ENCODE measurements at places on chromosomes 3 and 15.

DNA sequence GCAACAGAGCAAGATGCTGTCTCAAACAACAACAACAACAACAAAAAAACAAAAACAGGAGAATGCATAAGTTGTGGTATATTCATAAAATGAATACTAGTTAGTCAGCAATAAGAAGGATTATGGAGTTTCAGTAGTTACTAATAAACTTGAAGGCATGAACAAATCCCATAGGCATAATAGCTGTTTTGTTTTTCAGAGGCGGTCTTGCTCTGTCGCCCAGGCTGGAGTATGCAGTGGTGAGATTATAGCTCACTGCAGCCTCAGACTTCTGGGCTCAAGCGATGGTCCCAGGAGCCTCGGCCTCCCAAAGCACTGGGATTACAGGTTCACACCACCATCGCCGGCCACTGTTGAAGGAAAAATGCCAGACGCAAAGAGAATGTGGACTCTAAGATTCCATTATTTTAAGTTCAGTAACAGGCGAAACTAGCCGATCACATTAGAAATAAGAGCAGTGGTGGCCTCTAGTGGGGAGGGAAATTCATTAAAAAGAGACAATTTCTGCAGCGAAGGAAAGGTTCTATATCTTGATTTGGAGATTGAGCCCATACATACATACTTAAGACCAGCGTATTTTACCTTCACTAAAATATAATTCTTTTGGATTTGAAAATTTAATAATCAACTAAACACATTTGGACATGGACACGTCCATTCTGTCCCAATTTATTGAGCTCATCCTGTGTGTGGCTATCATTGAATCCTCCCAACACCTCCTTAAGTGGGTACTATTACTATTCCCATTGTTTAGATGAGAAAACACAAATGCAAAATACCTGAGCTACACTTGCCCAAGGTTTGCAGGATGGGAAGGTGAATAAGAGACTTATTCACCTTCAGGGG lies 27.4 kb upstream of the HDAC11 start:
- no peak for DNase-seq

DNA sequence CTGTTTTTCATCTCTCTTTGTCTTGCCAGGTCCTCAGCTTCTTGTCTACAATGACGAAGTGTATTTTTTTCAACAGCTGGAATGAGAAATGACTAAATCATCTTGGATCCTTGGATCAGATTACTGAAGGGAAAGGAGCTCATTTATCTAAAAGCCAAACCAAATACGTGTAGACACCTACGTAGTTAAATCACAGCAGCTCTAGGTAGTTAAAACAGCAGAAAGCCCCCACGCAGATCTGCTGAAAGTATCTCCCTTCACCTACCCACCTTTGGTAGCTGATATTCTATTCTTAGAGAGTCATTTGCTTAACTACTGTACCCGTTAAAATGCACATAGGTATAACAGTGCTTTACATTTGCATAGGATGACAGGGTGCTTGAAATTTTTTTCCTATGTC lies 105.5 kb upstream of the WNT5A start:
- DNase-seq: no peak

DNA sequence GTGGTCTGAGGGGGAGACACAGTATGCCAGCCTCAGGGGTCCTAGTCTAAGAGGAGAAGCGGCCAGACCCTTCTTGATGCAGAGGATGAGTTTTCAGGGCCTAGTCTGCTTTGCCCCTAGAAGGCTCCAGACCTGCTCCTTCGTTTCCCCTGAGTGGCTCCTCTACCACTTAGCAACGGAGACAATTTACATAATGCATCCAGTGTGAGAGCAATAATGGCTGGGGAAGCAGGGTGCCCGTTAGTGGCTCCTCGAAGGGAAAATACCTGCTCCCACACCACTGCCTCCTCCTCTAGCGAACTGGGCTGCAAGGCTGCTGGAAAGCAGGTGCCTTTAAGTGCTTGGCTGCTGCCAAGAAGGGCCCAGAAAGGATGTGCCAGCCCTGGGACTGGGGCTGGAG lies 38.9 kb downstream of the CACNA2D2 start:
- no peak for DNase-seq

- no peak for DNase-seq
These were observed 159.0 kb upstream of the KCNH8 start for GRCh38 chr3:18989237-18989795.

DNA sequence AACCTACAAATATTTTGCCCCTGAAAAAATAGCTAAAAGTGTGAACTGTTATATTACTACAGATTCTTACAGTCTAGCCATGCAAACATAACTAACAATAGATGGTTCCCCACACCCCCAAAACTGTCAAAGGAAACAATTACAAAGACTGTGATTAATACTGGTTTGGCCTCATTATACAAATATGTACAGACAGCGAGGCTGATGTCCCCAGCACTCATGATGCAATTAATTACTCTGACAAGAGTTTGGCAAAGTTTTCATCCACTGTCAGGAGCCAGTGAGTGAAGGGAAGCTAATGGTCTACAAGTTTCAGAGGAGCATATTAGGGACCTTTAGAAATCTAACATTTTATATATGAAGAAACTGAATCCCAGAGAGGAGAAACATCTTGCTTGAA lies 61.0 kb downstream of the HMG20A start:
- DNase-seq: peak; percentile 66

DNA sequence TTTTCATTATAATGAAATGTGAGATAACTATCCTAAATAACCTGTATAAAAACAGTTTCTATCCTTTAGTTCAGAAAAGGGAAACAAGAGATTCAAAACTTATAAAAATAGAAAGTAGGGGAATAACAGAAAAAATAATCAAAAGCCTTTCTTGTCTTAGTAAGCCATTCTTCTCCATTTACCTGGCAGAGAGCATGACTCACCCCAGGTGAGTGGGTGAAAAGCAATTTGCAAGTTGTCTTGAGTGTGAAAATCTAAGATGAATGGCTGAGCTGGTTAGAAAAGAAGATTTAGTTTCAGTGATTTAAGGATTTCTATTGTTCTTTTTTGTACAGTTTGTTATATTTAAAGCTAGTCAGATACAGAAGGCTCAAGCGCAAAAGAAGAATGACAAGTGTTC lies 702.0 kb downstream of the GRM7 start:
- no peak for DNase-seq

GRCh38 chr15:80992006-80992405 lies 2.4 kb upstream of the MESD start:
- DNase-seq: no peak

DNA sequence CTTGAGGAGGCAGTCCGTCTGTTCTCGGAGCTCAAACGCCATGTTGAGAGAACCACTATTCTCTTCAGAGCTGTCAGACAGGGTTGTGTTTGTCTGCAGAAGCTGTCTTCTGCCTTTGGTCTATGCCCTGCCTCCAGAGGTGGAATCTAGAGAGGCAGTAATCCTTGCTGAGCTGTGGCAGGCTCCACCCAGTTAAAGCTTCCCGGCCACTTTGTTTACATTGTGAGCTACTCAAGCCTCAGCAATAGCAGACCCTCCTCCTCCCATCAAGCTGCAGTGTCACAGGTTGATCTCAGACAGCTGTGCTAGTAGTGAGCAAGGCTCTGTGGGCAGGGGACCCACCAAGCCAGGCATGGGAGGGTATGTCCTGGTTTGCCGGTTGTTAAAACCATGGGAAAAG lies 8.9 kb downstream of the OR5AC2 start:
- DNase-seq: no peak

GRCh38 chr3:160754371-160754854 lies 1.6 kb upstream of the PPM1L start:
- peak; percentile 34 for DNase-seq

- DNase-seq: no peak
These were observed 59.0 kb downstream of the FRMD4B start for GRCh38 chr3:69326855-69327300.

- DNase-seq: no peak
These were observed 132.8 kb downstream of the KCNAB1 start for GRCh38 chr3:156253150-156253549.

GRCh38 chr3:148280623-148281242 lies 417.0 kb upstream of the AGTR1 start:
- DNase-seq: no peak

DNA sequence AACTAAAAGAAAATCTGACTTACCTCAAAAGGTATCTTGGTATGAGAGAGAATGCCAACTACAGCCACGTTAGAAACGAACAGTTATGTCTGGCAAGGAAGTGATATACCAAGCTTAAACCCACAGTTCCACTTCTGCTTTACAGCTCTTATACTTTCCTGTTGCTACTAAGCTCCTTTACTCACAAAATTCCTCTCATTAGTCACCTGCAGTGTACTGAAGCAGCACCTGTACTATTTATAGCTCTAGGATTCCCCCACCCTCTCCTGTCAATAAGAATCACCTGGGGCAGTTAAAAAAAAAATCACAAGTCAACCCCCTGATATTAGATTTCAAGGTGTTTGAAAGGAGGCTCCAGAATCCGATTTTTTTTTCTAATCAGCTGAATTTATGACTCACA lies 2.9 kb upstream of the TMEM266 start:
- DNase-seq: no peak

- DNase-seq: peak; percentile 92
These were observed 38.2 kb downstream of the ABI3BP start for GRCh38 chr3:100954990-100955389.

DNA sequence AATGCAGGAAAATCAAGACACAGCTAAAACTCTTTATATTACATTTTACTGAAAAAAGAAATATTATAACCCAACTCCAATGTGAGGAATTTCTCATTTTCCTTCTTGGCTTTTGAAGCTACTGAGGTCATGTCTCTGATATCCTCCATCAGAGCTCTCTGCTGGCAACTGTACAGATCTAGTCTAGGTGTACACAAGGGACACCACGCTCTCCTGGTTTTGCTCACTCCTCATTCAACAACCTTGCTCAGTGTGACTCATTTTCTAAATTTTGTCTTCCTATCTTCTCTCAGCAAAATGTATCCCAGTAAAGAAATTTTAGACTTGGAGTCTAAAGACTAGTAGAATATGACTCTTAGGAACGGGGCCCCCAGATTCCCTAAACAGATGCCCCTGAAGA lies 144.3 kb downstream of the KCNMB2 start:
- no peak for DNase-seq

DNA sequence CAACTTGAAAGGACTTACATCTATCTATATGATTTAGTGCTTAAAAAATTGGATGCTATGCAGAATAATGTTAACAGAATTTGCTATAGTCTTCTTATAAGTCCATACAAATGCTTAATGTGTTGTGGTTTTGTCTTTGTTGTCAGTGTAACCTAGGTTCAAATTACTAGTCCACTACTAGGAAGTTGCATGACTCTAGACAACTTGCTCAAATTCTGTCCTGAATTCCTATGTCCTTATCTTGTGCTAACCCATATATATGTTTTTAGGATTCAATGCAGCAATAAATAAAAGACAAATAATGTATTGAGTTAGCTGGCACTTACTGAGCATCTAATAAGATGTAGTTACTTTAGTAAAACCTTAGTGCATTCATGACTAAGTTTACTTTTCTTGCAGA lies 276.5 kb upstream of the KCNMB2 start:
- DNase-seq: no peak

DNA sequence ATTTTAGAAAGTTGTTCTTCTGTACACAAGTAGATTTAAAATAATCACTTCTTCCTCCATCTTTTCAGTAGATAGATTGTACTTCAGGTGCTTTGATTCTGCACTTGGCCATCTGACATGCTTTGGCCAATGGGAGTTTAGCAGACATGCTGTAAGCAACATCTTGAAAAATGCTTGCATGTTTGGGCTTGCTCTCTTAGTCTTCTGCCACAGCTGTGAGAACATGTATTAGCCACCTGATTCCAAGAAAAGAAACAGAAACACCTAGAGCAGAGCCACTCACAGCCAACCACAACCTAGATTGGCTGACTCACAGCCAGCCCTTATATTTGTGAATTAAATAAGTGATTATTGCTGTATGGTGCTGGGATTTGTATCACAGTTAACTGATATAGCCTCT lies 70.2 kb upstream of the GADL1 start:
- no peak for DNase-seq

- peak; percentile 56 for DNase-seq
These were observed 2.0 kb downstream of the MGLL start for GRCh38 chr3:127820221-127820825.

DNA sequence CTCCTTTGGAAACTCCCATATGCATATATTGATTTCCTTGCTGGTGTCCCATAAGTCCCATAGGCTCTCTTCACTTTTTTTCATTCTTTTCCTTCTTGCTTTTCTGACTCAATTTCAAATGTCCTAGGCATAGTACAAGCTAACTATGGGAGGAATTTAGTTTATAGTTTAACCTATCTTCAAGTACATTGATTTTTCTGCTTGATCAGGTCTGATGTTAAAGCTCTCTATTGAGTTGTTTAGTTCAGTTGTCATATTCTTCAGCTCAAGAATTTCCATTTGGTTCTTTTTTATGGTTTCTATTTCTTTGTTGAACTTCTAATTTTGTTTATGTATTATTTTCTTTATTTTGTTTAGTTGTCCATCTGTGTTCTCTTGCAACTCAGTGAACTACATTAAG lies 121.3 kb upstream of the MNS1 start:
- no peak for DNase-seq

GRCh38 chr15:76996076-76996525 lies 1.2 kb downstream of the PSTPIP1 start:
- DNase-seq: no peak

DNA sequence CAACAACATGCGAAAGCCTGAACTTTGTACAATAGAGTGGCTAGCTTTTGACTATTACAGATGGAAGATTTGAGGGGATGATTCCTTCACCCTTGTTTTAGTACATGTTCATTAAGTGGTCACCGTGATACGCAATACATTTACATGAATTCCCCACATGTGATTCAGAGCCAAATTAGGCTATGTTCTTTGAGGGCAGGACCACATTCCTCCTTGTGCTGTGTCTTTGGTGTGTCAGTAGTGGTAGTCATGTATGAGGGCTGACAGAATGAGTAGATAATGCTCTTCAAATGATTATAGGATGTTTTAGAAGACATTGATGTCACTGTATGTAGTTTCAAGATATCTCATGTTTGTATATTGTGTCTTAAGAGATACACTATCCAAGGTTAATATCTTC lies 12.1 kb downstream of the PTPRG start:
- no peak for DNase-seq

DNA sequence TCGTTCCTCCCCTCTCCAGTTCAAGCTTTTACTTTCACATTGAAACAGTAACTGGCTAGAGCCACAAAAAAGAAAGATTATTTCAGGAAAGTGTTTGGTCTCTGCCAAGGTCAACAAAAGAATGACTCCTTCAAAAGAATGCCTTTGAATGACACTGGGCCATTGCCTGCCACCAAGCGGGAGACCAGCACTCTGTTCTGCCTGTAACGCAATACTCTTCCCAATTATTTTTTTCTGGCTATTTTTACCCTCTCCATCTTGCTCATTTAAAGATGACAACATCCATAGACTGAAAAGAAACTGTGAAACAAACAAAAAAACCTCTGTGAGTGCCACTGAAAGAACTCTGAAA lies 37.3 kb downstream of the EHHADH start:
- DNase-seq: no peak

GRCh38 chr15:83786336-83786735 lies 132.4 kb downstream of the ADAMTSL3 start:
- DNase-seq: no peak

DNA sequence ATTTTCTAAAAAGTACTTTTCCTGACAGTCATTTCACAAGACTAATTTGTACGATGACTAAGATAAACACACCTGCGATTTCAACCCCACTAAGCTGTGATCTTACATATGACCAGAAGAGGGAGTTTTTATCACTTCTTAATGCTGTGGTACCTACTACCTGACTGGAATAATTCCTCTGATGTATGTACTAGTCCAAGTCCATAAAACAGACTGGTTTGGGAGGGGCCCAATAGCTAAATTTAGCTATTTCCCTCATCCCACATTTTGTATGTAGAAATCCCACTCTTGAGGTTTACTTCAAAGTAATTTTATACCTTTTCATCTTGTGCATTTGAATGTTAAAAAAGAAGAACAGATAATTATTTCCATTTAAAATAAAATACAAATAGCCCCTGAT lies 49.7 kb upstream of the SCAANT1 start:
- peak; percentile 67 for DNase-seq
